ENCODE measurements at places on chromosomes 4 and X.

GRCh38 chr4:4841156-4841555 lies 18.3 kb upstream of the MSX1 start:
- H3K27me3 ChIP-seq = peaks cover 19% of the 10 kb centered on the region
- H3K4me1 ChIP-seq = peaks cover 2% of the 10 kb centered on the region
- H3K4me3 ChIP-seq = no peak overlapping the region
- H3K27ac ChIP-seq = no peak overlapping the region
- H3K36me3 ChIP-seq = no peaks in the 10 kb centered on the region

- H3K27ac ChIP-seq = no peak overlapping the region
- peaks cover 17% of the 10 kb centered on the region for H3K27me3 ChIP-seq
- no peak overlapping the region for H3K4me3 ChIP-seq
- H3K36me3 ChIP-seq = no peaks in the 10 kb centered on the region
- no peak for DNase-seq
These were observed 25.1 kb upstream of the SETD7 start for GRCh38 chr4:139581096-139581495.

- no peak overlapping the region for H3K4me3 ChIP-seq
- no peaks in the 10 kb centered on the region for H3K4me1 ChIP-seq
- H3K27me3 ChIP-seq = no peaks in the 10 kb centered on the region
- no peak overlapping the region for H3K27ac ChIP-seq
These were observed 495.4 kb downstream of the PCDH19 start for GRCh38 chrX:99914635-99915034.

- H3K4me3 ChIP-seq = no peak overlapping the region
- H3K27me3 ChIP-seq = peaks cover 46% of the 10 kb centered on the region
- no peak for DNase-seq
- no peak overlapping the region for H3K27ac ChIP-seq
- H3K4me1 ChIP-seq = peaks cover 10% of the 10 kb centered on the region
These were observed 5.8 kb upstream of the TMEM271 start for GRCh38 chr4:581753-582361.

GRCh38 chr4:47926667-47927258 lies 12.4 kb upstream of the NFXL1 start:
- no peak overlapping the region for H3K27ac ChIP-seq

- H3K36me3 ChIP-seq = no peaks in the 10 kb centered on the region
- H3K4me3 ChIP-seq = no peak overlapping the region
- H3K27me3 ChIP-seq = no peaks in the 10 kb centered on the region
- H3K4me1 ChIP-seq = no peaks in the 10 kb centered on the region
- DNase-seq = no peak
These were observed 200.5 kb downstream of the FAM133A start for GRCh38 chrX:93874554-93874953.

- no peaks in the 10 kb centered on the region for H3K36me3 ChIP-seq
- no peak overlapping the region for H3K27ac ChIP-seq
These were observed 56.9 kb downstream of the GABRB1 start for GRCh38 chr4:47088298-47088697.

- peaks cover 18% of the 10 kb centered on the region for H3K4me1 ChIP-seq
- H3K4me3 ChIP-seq = no peak overlapping the region
- H3K27me3 ChIP-seq = no peaks in the 10 kb centered on the region
These were observed 23.0 kb upstream of the BCORL1 start for GRCh38 chrX:129959493-129959832.

DNA sequence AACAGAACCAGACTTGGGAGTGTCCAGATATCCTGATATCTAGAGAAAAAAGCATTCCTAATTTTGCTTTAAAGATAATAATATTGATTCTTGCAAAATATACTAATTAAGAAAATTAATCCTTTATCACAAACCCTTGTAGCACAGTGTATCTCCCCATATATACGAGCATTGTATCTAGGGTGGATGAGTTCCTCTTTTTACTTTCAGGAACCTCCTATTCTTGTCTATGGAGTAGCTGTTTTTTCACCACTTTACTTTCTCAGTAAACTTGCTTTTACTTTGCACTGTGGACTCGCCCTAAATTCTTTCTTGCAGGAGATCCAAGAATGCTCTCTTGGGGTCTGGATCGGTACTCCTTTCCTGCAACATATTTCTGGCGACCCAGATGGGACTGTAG lies 103.9 kb downstream of the GLUD2 start:
- no peak overlapping the region for H3K4me3 ChIP-seq
- H3K27me3 ChIP-seq = no peaks in the 10 kb centered on the region
- H3K36me3 ChIP-seq = no peaks in the 10 kb centered on the region
- H3K4me1 ChIP-seq = peaks cover 4% of the 10 kb centered on the region
- H3K27ac ChIP-seq = no peak overlapping the region

DNA sequence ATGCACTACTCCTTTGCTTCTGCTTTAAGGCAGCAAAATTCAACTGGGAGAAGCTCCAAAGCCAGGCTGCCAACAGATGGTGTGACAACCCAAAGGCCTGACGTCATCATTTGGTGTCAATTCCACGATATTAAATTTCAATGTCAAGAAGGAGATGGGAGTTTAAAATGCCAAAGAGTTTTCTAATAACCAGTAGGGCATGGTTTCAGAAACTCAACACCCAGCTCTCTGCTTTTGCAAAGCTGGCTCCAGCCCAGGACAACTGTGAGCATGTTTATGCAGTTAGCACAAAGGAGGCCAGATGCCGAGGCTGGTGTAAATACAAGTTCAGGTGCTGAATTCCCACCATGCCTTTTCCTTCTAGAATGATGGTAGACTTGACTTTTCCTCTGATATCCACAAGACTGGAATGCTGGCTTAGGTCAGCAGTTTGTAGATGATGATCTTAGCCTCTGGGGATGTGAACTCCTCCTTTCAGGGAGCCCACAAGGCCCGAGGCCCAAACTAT lies 67.3 kb downstream of the AFAP1 start:
- no peaks in the 10 kb centered on the region for H3K27me3 ChIP-seq
- H3K4me3 ChIP-seq = no peak overlapping the region
- no peak overlapping the region for H3K27ac ChIP-seq

DNA sequence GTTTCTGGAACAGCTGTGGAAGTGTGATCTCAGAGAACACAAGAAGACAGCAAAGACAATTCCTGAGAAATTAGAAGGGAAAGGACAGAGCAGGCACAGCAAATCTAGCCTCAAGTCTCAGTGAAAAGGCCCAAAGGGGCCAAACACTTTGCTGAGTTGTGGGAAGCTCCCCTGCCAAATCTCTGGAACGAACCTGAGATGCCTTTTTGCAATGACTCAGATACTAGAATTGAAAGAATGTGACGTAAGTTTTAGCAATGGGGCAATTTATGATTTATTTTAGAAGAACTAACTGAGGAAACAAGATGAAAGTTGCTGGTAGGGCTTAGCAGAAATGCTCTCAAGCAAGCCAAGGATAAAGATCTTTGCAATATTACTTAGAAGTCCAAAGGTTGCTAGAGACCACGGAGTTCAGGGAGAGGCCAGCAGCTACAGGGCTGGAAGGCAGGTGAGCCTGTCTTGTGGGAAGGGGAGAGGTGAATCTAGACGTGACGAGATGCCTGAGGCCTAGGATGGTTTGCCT lies 92.8 kb downstream of the AMELX start:
- H3K4me3 ChIP-seq = no peak overlapping the region
- H3K27me3 ChIP-seq = no peaks in the 10 kb centered on the region
- H3K36me3 ChIP-seq = no peaks in the 10 kb centered on the region
- no peak overlapping the region for H3K27ac ChIP-seq
- H3K4me1 ChIP-seq = no peaks in the 10 kb centered on the region
- no peak for DNase-seq

DNA sequence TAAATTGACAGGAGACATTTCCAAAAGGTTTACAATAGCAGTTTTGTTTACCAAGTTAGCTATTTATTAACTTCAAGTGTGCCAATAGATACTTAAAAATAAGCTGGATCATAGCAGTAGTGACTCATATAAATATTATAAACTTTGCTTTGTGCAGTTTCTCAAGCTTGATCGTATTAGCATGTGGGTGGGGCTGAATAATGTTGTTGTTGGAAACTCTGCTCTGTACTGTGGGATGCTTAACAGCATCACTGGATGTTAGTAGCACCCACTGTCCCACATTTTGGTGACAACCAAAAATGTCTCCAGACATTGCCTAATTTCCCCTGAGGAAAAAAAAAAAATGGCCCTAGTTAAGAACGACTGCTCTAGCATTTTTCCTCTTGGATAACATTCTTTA lies 855.2 kb upstream of the ADGRL3 start:
- H3K27ac ChIP-seq = no peak overlapping the region
- H3K4me1 ChIP-seq = no peaks in the 10 kb centered on the region
- no peak for DNase-seq
- no peaks in the 10 kb centered on the region for H3K27me3 ChIP-seq
- H3K36me3 ChIP-seq = no peaks in the 10 kb centered on the region

DNA sequence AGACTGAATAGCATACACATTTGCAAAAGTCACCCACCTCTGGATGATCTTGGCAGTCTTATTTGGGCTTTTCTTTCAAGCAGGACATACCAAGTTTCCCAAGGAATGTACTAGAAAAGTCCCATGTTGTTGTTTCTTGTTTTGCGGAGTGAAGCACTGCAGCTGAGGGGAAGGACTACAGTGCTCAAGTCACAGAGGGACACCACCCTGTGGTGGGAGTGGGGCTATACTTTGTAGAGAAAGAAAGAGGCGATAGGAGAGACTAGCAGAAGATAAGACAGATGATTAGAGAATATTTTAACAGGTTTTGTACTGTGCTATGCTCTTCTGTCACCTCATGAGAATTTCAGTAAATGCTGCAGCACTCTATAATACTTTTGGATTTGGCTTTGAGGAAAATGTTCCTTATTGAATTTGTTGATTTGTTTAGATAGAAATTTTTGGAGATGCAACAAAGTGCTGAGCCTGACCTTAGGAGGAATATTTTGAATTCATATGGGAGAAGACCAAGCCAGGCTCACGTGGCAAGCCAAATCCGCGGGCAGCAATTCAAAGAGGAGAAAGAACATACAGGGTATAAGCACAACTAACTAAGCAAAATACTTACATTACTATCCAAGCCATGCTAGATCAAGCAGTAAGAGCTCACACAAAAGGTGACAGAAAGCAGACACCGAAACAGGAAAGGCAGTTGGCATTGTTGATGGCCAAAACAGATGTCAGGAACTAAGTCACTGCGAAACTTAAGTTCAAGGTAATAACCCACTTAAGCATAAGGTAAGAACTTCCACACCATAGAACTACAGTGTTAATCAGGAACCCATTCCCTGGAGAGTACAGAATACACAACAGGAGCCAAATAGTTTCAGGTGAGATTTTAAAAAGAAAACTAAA lies 280.3 kb upstream of the INTU start:
- H3K27ac ChIP-seq = no peak overlapping the region
- no peaks in the 10 kb centered on the region for H3K36me3 ChIP-seq
- no peak for DNase-seq
- no peaks in the 10 kb centered on the region for H3K4me1 ChIP-seq
- H3K27me3 ChIP-seq = no peaks in the 10 kb centered on the region
- H3K4me3 ChIP-seq = no peak overlapping the region

DNA sequence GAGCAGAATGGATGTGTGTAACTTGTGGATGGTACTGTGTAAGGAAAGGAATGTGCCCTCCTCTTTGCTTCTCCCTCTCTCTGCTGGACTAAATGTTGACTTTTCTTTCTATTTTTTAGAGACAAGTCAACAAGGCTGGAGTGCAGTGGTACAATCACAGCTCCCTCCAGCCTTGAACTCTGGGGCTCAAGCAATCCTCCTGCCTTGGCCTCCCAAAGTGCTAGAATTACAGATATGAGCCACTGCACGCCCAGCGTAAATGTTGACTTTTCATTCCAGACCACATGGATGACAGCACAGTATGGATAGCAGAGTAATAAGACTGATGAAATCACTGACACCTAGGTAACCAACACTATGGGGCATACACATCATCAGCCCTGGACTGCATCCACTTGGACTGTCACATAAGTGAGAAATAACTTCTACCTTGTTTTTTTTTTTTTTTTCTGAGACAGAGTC lies 5.1 kb upstream of the RPS3A start:
- no peaks in the 10 kb centered on the region for H3K27me3 ChIP-seq
- peaks cover 2% of the 10 kb centered on the region for H3K36me3 ChIP-seq
- H3K4me3 ChIP-seq = no peak overlapping the region
- no peak for DNase-seq

DNA sequence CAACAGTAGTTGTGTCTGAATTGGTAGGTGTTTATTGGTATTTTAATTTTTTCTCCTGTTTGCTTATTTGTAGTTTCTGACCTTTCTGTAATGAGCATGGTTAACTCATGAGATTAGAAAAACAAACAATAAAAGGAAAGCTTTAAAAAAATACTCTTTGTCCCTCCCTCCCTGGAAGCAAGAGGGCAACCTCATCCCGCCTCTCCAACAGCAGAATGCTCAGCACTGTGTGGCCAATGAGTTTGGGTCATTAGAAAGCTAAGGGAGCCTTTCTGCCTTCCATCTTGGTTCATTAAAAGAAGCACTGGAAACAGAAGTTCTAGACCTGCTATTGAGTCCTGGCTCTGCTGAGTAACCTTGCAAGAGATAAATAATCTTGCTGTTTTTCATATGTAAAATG lies 33.9 kb downstream of the TRPC5 start:
- no peaks in the 10 kb centered on the region for H3K27me3 ChIP-seq
- H3K4me1 ChIP-seq = no peaks in the 10 kb centered on the region
- no peak for DNase-seq

DNA sequence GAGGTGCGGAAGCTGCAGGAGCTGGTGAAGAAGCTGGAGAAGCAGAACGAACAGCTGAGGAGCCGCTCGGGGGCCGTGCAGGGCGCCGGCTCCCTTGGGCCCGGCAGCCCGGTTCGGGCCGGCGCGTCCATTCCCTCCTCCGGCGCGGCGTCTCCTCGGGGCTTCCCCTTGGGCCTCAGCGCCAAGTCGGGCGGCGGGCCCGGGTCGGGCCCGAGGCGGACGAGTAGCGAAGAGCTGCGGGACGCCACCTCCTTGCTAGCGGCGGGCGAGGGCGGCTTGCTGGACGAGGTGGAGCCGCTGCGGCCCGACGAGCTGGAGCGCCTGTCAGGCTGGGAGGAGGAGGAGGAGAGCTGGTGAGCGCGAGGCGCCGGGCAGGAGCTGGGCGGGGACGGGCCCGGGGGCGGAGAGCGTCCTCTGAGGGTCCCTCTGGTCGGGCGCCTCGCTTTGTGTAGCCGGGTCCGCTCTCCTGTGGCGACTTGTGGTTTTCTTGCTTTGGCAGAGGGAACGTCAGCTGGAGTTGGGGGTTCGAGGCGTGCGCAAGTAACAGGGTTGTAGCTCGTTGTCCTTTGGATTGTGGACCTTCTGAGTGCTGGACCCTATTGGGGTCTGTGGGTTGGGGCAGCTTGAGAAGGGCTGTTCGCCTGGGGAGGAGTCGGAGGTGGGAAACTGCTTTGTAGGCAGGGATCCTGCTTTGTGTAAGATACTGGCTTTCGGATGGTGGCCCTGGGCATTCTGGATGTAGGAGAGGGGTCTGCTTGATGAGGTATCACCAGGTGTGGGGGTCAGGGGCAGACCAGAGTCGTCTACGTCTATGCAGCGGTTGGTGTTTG lies 662 bp downstream of the SLAIN2 start:
- peaks cover 72% of the 10 kb centered on the region for H3K4me1 ChIP-seq
- H3K36me3 ChIP-seq = no peaks in the 10 kb centered on the region
- H3K4me3 ChIP-seq = peak overlapping the region; percentile 99
- no peaks in the 10 kb centered on the region for H3K27me3 ChIP-seq
- peak overlapping the region; percentile 98 for H3K27ac ChIP-seq
- peak; percentile 61 for DNase-seq

- H3K4me1 ChIP-seq = no peaks in the 10 kb centered on the region
- no peak overlapping the region for H3K27ac ChIP-seq
These were observed 1492.2 kb upstream of the TENM3 start for GRCh38 chr4:180751009-180751408.

- H3K36me3 ChIP-seq = no peaks in the 10 kb centered on the region
- no peak for DNase-seq
- no peaks in the 10 kb centered on the region for H3K27me3 ChIP-seq
- no peak overlapping the region for H3K27ac ChIP-seq
- H3K4me3 ChIP-seq = no peak overlapping the region
These were observed 166.1 kb downstream of the STK32B start for GRCh38 chr4:5217421-5217820.

All from activated CD4-positive, alpha-beta memory T cell treated with anti-CD3 and anti-CD28 coated beads for 36 hours (primary cell).